RKO (cell line): ENCODE measurements at places on chromosomes 7 and 10.

GRCh38 chr7:98354511-98355249, 46.2 kb downstream of the BAIAP2L1 start:
- DNase-seq: peak; percentile 77

DNA sequence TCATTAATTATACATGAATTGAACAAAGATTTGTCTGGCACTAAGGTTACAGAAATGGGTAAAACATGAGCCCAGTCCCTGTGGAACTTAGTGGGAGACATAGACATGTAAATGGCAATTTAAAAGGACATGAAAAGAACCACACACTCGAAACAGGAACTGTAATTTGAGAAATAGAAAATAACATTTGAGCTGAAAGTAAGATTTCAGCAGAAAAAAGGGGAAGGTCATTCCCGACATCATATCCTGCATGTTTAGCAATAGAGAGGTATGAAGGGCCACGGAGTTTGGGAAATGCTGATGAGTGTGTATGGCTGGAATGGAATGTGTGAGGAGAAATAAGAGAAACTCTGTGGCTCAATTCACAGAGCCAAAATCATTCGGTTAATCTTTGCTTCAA, 175.4 kb upstream of the AHR start:
- DNase-seq: no peak

GRCh38 chr10:117311261-117311660, 64.0 kb downstream of the PDZD8 start:
- no peak for DNase-seq

GRCh38 chr7:5541087-5541992, 117.7 kb upstream of the TNRC18 start:
- no peak for DNase-seq

- no peak for DNase-seq
Measured at GRCh38 chr7:131326576-131326975, 1.1 kb upstream of the MKLN1 start.

DNA sequence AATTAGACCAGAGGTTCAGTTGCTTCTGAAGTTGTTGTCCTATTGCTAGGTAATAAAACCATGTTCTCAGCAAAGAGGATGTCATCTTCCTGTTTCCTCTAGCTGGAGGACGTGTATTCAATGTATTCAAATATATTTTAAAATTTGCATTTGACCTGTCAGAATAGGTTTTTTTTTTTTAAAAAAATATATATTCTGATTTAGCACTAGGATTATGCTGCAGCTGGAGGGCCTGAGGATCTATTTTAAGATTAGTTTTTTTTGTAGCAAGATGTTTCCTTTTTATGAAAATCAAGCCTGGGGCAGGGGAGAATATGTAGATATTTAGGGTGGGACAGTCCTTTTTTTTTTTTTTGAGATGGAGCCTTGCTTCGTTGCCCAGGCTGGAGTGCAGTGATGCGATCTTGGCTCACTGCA, 337.0 kb downstream of the FRMD4A start:
- DNase-seq: no peak

- DNase-seq: peak; percentile 50
Measured at GRCh38 chr7:92641921-92642511, 51.8 kb upstream of the FAM133B start.

- DNase-seq: no peak
Measured at GRCh38 chr10:108490944-108491343, 1326.4 kb upstream of the SORCS1 start.

DNA sequence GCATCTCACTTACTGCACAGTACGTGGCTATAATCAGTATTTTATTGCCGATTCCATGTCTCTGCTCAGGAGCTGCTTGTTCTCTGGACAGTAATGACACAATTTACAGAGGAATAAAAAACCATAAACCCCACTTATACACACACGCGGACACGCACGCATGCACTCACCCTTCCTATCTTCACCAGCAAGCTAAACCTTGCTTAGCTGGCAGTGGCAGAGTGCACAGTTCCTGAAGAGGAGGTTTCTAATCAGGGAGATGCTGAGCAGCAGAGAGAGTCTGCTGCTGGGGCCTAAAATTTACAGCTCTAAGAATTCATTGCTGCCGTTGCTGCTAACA, 66.3 kb downstream of the SND1 start:
- DNase-seq: no peak

GRCh38 chr7:85285527-85285926, 98.7 kb upstream of the SEMA3D start:
- no peak for DNase-seq

DNA sequence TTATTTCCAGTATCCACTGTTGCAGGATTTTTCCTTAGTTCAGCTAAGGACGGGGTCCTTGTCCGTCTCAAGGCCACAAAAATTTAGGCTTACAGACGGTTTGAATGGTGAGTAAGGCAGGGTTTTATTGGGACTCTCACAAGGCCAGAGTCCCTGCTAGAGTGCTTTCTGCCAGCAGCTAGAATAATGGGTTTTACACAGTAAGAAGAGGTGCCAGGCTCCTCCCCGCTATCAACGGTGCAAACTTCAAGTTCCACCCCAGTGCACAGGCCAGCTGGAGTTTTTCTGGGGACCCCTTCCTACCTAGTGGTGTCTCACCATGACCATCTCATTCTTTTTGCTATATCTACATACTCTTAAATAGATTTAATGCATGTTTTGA, 198.5 kb upstream of the KCTD7 start:
- DNase-seq: no peak

GRCh38 chr10:13815756-13816155, 229.0 kb downstream of the PRPF18 start:
- peak; percentile 59 for DNase-seq

DNA sequence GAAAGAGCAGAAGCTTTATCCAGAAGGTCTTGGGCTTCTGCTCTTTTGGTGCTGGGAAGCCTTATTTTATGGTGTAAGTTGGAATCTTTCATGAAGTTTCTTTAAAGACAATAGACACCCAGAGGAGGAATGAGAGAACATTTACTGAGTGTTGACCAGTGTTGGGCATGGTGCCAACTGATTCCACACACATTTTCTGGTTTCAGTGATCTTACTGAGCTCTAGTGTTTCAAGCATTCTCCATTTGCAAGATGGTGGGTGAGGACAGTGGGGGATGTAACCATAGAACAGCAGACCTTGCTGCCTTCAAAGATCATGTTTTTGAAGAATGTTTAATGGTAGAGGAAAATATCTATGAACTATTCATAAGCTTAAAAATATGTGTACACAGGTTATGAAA, 114.6 kb downstream of the LRMDA start:
- DNase-seq: no peak

DNA sequence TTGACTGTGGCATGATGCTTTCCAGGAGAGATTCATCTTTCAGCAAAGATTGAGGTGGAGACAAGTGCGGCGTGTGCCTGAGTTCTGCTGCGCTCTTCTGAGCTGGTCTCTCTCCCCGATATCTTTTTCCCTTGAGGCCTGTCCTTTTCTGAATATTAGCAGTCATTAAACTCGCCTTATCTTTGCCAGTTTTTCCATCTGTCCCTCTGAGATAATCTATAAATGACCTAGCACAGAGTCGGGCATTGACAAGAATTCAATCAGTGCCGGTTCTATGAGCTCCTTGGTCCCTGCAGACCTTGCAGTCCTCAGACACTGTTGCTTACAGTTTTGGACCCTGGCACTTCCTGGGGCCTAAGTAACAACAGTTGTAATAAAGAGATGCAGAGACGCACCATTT, 89.7 kb upstream of the IKZF1 start:
- DNase-seq: no peak

GRCh38 chr10:13730956-13731355, 144.2 kb downstream of the PRPF18 start:
- no peak for DNase-seq

GRCh38 chr10:75269605-75270004, 33.8 kb upstream of the COMTD1 start:
- DNase-seq: no peak

DNA sequence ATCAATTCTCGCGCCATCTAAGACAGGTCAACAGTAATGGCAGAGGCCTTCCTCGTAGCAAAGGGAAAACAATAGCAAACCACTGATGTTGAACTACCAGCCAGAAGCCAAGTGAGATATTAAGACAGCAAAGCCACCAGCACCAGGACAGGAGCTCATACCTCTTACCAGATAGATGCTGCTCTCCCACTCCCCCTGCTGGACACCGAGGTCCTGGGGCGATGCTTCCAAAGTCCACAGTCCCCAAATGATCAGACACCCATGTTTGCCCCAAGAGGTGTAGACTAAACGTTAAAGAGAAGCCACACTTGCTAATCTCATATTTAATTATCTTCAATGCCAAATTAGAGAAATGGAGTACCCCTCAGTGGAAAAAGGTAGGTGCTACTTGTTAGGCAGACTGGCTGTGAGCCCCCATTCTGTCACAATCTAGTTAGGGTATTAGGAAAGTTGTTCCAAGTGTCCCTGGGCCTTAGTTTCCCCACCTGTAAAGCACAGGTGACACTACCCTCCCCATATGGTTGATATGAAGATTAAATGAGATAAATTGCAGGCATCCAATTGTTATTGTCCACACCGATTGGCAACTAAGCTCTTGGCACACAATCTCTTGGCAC, 39.9 kb downstream of the TOMM7 start:
- peak; percentile 49 for DNase-seq

GRCh38 chr7:112060625-112061024, 145.6 kb downstream of the DOCK4 start:
- no peak for DNase-seq

DNA sequence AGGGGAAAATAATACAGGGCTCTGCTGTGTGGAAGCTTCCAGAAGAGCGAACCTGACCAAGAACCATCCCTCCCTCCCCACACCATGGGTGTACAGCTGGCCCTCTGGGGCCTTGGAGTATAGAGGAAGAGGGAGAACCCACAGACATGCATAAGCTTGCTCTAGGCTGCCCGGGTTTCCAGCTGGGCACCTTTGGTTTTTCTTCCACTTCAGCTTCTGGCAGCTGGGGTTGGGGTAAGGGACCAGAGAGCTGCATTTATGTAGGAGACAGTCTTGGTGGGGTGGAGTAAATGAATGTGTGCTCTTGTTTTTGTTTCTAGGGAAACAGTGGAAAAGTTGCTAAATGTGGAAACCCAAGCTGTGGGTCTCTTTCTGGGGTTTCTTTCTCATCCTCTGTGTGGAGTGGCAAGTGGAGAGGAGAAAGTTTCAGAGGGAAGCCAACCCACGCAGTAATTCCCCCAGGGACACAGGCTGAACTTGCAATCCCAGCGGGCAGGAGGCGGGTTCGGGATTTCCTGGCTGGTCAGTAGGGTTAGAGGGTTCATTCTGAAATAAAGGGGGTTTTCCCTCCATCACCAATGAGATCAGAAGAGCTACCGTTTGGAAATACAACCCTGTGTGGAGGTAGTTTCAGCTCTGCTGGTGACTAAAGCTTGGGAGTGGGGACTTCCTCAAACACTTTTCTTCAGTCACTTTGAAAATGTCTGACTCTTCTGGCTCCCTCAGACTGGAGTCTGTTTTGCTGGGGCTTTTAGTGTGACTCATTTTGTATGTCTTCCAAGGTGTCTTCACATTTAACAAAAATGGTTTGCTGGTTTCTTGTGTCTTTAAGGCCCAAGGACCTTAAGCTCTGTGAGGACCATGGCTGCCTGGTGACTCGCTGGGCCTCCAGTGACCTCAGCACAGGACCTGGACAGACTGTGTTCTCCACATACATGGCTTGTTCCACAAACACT, 22.2 kb upstream of the SRGN start:
- DNase-seq: no peak

DNA sequence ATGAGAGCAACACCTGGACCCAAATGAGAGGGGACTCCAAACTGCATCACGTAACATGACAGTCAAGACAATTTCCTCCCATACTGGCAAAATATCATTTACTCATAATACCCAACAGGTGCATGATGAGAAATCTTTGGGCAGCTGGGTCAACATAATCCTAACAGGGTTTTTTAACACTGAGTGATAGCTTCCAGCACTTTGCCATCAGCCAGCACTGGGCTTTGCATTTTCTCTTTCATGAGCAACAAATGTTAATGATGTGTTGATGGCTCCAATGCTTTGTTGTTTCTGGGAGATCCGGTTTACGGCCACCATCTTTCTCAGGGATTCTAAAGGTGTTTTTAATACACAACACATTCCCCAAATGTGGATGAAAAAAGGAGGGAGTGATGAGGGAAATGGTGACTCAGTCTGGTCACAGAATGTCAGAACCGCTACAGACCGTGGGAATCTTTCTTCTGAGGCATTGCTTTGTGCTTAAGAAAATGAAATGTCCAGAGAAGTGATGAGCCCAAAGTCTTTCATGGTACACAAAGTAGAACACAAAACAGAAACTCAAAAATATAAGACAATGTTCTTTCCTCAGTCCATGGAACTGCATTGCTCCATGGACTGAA, 705.7 kb upstream of the IGFBP3 start:
- DNase-seq: no peak

- DNase-seq: no peak
Measured at GRCh38 chr7:910931-911431, 34.6 kb downstream of the GET4 start.

DNA sequence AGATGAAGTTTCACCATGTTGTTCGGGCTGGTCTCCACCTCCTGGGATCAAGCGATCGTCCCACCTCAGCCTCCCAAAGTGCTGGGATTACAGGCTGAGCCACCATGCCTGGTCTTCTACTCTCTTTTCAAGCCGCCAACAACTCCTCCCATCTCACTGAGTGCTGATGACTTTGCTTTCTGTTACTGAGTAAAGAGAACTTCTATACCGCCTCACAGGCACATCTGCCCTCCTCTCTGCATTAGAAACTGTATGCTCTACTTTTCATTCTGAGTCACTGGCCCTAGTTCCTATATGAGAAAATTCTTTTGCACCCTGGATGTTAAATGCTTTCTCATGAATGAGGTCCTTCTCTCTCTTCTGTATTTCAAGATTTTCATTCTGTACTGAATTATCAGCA, 2.2 kb upstream of the ZNF239 start:
- no peak for DNase-seq

- no peak for DNase-seq
Measured at GRCh38 chr7:103592844-103593243, 146.8 kb upstream of the SLC26A5 start.

DNA sequence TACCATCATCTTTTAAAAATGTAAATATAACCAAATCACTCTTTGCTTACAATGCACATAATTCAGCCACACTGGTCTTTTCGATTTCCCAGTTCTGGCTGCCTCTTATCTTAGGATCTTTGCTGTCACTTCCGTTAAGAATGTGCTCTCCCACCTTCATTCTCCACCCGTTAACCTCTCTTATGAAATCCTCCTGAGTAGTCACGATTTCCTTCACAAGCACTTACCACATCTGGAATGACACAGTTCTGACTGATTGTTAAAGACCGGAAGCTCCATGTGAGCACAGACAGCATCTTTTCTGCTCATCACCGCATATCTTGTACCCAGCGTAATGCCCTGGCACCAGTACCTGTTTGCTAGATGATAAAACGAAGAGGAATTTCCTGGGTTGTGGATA, 84.3 kb downstream of the CUL2 start:
- peak; percentile 100 for DNase-seq

GRCh38 chr10:124001391-124002148, 91.8 kb downstream of the CHST15 start:
- DNase-seq: no peak

DNA sequence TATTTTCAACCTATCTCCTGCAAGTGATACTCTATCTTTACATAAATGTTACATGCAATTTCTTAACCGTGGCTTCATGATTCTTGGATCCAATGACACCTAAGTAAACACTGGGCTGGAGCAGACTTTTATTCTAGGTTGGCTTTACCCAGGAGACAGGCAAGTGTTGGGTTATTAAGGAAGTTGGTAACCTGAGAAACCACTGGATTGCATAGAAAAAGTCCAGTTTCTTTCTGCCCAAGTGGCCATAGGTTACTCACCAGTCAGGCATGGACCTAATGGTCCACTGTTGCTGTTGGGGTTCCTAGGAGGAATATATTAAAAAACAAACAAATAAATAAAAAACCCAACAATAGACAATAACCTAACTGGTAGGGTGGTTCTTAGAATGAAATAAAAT, 112.8 kb downstream of the SEMA3D start:
- no peak for DNase-seq

GRCh38 chr7:158829021-158829341, 328 bp downstream of the ESYT2 start:
- DNase-seq: peak; percentile 86
